ENCODE measurements at places on chromosomes 3 and 15. TPM values are rescaled to one million over a fixed set of nuclear protein-coding genes. Genes with fewer than 3 reads are reported as not detected.
A peak's percentile ranks its signal among the peaks of the same experiment; 100 is the strongest.

The C3orf49 gene
- total RNA-seq = not detected

DNA sequence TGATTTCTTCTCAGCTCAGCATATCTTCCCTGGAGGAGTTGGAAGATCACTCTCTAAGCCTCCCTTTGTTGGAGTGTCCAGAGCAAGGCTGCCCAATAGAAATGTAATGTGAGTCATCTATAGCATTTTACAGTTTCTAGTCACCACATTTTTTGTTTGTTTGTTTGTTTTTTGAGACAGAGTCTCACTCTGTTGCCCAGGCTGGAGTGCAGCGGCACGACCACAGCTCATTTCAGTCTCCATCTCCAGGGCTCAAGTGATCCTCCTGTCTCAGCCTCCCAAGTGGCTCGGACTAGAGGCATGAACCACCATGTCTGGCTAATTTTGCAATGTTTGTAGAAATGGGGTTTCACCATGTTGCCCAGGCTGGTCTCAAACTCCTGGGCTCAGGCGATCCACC lies 21.3 kb downstream of the KLHL6 start:
- H3K4me3 ChIP-seq = no peak overlapping the region
- no peak overlapping the region for H3K27ac ChIP-seq
- peaks cover 8% of the 10 kb centered on the region for H3K27me3 ChIP-seq
- no peak for DNase-seq

- no peak overlapping the region for H3K4me3 ChIP-seq
- H3K27ac ChIP-seq = no peak overlapping the region
- H3K36me3 ChIP-seq = no peaks in the 10 kb centered on the region
- no peak for DNase-seq
- no peaks in the 10 kb centered on the region for H3K27me3 ChIP-seq
Observed at GRCh38 chr3:124163689-124164088, 171.8 kb upstream of the ROPN1 start.

DNA sequence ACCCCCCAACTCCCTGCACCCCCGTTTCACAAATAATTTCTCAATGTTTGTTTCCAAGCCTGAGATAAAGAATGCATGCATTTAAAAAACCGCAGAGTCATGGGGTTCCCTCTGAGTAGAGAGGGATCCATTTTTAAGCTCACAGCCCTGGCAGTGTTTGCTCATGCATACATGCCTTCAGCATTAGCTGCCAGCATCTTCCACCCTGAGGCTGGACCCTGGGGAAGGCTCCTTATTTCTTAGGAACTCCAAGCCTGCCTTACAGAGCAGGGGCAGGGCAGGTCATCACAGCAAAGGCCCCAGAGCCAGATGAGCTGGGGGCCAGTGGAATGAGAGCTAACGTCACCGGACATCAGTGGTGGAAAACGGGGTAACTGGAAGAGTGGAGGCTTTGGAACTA lies 31.3 kb downstream of the TLE3 start:
- no peaks in the 10 kb centered on the region for H3K27me3 ChIP-seq
- DNase-seq = no peak

- peaks cover 25% of the 10 kb centered on the region for H3K36me3 ChIP-seq
- H3K4me3 ChIP-seq = no peak overlapping the region
- H3K27ac ChIP-seq = peak overlapping the region; percentile 74
- H3K4me1 ChIP-seq = peaks cover 98% of the 10 kb centered on the region
- no peak for DNase-seq
Observed at GRCh38 chr3:172320468-172320867, 127.8 kb downstream of the GHSR start.
